ENCODE measurements at places on chromosomes 13 and 19.
A peak's percentile ranks its signal among the peaks of the same experiment; 100 is the strongest.

DNA sequence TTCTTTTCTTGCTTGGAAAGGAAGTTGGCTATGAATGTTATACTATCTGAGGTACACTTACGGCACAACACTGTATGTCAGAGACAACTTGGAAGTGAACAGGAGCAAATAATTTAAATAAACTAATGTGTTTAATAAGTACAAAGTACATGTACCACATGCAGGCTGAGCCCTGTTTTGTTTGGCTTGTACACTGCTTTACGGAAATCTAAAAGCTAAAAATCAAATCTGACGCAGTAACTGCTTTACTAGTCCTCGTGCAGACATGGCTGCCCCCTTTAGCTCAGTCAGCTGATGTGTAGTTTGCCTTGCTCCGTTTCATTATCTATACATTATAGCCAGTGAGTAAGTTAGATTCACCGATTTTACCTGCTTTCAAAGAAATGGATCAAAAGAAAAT is 36.5 kb downstream of the TDRD3 start:
- no peak for DNase-seq

DNA sequence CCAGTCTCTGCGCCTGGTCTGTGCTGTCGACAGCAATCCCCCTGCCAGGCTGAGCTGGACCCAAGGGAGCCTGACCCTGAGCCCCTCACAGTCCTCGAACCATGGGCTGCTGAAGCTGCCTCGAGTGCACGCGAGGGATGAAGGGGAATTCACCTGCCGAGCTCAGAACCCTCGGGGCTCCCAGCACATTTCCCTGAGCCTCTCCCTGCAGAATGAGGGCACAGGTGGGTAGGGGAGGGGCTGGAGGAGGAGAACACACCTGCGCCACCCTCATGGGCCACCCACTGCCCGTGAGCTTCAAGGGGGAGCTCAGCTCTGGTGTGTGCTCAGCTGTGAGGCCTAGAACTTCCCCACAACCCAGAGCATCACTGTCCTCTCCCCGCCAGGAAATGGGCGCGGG is 38.6 kb upstream of the CD33 start:
- no peak for DNase-seq

DNA sequence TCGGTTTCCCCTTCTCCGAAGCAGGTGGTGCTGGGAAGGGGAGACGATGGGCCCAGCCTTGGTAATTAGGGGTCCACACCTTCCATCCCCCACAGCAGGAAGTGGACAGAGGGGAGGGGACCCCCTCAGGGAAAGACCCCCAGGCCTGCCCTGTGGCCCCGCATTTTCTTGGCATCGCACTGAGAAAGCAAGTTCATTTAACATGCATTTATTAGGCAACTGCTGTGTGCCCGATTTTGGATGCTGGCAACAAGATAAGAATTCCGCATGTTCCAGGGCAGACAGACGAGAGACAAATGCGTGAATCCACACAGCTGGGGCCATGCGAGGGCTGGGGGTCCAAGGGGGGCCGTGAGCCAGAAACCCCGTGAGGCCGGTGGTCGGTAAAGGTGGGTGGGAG is 28.4 kb downstream of the ARID3A start:
- DNase-seq = no peak

GRCh38 chr13:60862036-60862435 is 465.0 kb downstream of the TDRD3 start:
- no peak for DNase-seq

GRCh38 chr19:4388337-4389063 is 11.8 kb downstream of the SH3GL1 start:
- no peak for DNase-seq

DNA sequence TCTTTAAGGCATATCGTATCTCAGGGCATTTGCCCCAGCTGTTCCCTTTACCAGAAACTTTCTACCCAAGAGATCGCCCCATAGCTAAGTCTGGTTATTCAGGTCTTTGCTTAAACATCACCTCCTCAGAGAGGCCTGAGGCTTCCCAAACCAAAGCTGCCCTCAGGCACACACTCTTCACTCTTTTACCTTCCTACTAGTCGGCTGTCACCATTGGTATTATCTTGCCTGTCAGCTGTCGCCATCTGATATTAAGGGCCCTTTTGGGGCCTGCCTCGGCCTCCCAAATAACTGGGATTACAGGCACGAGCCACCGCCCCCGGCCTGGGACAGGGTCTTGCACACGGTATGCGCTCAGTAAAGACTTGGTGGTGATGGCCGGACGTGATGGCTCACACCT is 1.0 kb downstream of the GADD45GIP1 start:
- no peak for DNase-seq

- DNase-seq = peak; percentile 65
Observed at GRCh38 chr19:17289489-17289888, 7.8 kb downstream of the ANKLE1 start.

DNA sequence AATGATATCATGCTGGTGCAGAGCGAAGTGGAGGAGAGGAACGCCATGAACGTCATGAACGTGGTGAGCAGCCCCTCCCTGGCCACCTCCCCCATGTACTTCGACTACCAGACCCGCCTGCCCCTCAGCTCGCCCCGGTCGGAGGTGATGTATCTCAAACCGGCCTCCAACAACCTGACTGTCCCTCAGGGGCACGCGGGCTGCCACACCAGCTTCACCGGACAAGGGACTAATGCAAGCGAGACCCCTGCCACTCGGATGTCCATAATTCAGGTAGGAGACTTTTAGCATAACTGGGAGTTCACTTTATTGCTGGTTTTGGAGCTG is 3.3 kb downstream of the PCDH17 start:
- DNase-seq = no peak

DNA sequence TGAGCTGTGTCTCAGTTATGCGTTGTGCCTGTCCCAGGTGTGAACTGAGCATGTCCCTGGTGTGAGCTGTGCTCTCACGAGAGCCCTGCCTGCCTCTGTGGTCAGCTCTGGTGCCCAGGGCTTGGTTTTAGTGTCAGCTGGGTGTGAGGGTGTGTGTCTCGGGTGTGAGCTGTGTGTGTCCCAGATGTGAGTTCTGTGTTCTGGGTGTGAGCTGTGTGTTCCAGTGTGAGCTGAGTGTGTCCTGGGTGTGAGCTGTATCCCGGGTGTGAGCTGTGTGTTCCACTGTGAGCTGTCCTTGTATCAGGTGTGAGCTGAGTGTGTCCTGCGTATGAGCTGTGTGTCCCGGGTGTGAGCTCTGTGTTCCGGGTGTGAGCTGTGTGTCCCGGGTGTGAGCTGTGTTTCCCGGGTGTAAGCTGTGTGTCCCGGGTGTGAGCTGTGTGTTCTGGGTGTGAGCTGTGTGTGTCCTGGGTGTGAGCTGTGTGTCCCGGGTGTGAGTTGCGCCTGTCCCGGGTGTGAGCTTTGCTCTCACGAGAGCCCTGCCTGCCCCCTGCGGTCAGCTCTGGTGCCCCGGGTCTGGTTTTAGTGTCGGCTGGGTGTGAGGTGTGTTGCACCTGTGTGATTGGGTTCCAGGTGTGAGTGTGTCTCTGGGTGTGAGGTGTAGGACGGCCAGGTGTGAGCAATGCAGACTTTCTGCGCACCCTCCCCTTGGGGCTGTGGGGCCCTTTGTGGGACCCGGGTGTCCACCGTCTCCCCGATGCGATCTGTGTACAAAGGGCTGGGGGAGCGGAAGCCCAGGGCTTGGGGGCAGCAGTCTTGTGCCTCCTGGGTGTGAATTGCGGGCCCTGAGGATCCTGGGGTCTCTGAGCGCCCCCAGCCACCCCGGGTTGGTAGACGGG is 7.1 kb upstream of the PEAK3 start:
- DNase-seq = no peak

DNA sequence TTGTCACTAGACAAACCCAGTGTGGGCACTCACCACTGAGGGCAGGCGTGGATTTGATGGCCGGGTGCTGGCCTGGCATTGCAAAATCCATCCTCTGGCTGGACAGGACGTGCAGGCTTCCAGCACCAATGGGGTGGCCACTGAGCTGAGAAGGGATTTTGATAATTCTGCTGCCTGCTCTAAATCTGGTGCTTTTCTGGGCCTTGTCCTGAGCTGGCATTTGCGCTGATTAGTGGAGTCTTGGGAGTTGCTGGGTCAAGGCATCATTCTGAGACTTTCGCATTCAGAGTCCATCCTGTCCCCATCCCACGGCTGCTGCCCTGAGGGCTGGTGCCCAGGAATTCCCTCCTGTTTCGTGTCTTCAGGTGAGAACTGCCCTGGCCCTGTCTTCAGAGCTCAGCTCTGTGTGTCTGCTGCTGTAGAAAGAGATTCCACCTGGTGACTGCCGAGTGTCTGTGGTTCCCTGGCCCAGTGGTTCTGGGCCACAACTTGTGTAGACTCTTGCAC is 65.9 kb upstream of the MCF2L start:
- DNase-seq = no peak

- DNase-seq = no peak
Observed at GRCh38 chr13:51848674-51849073, 3.7 kb upstream of the TMEM272 start.

GRCh38 chr13:59755632-59756290 is 408.0 kb downstream of the DIAPH3 start:
- DNase-seq = no peak

DNA sequence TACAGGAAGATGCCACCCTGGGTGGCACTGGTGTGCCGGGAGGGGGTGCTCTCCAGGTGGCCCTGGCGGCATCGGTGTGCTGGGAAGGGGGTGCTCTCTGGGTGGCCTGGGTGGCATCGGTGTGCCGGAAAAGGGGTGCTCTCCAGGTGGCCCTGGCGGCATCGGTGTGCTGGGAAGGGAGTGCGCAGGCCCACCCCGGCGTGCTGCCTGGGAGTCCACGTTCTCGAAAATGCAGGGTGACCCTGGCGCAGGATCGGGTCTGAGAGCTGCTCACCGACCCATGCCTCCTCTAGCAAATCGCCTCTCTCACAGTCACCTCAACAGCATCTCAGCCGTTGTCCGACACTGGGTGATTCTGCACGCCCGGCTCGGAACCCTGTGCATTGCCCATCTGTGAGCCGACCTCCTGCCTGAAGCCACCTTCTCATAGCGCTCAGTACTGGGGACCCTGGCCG is 36.4 kb downstream of the RASA3 start:
- DNase-seq = no peak

DNA sequence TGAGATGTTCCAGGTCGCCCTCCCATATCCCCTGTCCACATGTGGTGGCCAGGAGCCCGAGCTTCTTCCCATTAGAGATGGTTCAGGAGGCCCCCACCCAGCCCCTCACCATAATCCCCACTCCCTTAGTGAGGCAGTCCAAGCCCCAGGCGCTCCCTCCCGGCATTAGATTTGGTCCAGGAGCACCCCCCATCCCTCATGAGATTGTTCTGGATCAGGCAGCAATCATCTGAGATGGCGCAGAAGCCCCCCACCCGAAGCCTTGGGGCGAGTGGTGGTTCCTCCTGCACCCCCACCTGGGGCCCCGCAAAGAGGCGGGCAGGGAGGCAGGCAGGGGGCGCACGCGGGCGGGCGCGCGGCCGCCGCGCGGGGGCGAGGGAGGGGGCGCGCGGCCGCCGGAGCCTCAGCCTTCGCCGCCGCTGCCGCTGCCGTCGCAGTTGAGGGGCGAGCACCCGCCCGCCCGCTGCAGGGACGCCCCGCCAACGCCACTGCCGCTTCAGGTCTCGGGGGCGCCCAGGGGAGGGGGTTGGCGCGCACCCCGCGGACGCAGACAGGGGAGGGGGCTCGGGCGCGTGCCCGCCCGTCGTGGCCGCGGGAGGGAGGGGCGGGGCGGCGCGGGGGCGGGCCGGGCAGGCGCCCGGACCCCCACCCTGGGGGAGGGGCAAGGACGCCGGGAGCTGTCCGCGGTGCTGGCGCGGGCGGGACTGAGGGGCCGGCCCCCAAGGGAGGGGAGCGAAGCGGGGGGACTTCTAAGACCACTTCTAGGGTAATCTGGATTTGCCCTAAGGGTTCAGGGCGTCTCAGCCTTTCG is 46.4 kb upstream of the SHKBP1 start:
- DNase-seq = peak; percentile 56

DNA sequence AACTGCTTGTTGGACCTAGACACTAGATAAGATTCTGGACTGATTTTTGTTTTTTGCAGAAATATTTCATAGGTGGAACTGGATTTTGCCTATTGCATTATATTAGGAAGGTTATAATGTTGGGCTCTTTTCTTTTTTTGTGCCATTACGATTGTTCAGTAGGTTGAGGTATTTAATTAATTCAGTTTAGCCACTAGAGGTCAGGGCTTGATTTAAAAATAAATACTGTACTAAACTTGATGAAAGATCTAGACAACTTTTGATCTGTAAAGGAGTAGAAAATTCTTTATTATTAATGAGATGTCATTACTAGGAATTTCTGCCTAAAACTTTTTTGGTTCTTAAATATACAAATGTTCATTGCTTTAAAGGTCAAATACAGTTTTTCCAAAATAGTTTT is 15.2 kb upstream of the SUPT20H start:
- DNase-seq = no peak

GRCh38 chr13:47794963-47795362 is 206.1 kb downstream of the SUCLA2 start:
- DNase-seq = no peak

DNA sequence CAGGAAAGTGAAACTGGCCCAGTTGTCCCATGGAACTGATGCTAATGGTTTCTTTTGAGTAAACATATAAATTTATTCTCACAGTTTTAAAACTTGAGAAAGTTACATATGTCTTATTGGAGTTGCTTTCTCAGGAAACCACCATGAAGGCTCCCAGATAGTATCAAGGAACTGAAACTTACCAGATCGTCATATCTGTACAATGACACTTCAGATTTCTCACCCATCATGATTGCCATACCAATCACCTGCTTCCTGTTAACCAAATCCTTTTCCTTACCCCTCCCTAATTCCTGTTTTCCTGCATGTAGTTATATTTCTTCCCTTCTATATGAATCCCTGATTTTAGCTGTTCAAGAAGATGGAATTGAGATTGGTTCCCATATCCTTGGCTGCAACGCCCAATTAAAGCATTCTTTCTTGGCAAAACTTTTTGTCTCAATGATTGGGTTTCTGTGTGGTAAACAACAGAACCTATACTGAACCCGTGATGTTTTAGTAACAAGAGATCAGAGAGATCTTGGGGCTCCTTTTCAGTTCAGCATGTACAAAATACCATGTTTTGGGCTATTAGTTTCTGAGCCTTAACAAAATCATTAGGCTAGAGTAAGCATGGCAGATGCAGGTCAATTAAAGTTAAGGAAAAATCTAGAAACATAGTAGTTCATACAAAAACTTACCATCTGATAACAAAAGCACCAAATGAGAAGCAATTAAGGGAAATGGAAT is 781.3 kb upstream of the MIR17HG start:
- DNase-seq = no peak

DNA sequence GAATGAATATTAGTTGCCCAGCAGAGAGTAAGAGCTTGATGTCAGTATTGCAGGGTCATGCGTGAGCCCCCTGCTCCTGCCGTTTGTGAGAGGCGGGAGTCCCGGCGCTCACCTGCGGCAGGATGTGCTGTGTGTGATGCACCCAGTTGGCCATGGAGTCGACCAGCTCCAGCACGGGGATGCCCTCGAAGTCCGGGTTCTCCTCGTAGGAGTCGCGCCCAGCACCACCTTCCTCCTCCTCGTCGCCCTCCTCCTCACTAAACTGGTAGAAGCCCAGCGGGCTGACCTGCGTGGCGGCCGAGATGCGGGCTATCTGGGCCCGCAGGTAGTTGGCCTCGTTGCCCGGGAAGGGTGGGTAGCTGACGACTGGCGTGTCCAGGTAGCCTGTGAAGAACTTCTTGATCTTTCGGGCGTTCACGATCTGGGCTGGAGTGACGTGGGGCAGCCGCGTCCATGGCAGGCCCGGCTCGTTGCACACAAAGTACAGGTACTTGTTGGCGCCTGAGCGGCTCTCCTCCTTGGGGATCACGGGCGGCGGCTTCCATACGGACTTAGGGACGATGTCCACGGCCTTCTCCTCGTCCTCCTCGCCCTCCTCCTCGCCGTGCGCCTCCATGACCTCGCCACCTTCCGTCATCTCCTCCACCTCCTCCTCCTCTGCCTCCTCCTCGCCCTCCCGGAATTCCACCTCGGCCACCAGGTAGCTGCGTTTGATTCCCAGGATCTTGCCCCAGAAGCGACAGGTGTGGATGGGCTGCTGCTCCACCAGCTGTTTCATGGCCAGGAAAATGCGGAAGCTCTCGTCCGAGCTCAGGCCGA is 10.8 kb downstream of the RSPH6A start:
- no peak for DNase-seq

Measured in activated naive CD4-positive, alpha-beta T cell treated with anti-CD3 and anti-CD28 coated beads, Interleukin-2, amount 10 ng/mL, durations not matched to agents 7 days and 5 days (primary cell).